ENCODE measurements at places on chromosomes 5 and 9.

DNA sequence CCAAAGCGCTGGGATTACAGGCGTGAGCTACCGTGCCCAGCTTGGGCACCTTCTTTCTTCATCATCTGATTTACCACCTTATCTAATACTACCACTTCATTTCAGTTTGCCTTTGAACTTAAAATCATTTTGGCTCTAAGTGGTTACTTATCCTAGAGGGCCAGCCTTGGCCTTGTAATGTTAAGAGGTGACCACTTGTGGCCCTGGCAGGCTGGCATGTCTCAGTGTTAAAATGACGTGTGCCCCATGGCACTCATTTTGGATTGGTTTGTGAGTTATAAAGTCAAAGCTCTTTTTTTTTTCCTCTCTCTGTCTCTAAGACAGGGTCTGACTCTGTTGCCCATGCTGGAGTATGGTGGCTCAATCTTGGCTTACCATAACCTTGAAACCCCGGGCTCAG lies 17.8 kb downstream of the HABP4 start:
- DNase-seq, result no peak

DNA sequence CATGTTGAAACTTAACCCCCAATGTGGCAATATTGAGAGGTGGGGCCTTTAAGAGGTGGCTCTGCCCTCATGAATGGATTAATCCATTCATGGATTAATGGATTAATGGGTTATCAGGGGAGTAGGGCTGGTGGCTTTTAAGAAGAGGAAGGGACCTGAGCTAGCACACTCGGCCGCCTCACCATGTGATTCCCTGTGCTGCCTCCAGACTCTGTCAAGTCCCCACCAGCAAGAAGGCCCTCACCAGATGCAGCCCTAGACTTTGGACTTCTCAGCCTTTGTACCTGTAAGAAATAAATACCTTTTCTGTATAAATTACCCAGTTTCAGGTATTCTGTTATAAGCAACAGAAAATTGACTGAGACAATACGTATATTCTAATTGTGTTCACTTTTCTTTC lies 272.2 kb upstream of the DMRT1 start:
- no peak for DNase-seq

DNA sequence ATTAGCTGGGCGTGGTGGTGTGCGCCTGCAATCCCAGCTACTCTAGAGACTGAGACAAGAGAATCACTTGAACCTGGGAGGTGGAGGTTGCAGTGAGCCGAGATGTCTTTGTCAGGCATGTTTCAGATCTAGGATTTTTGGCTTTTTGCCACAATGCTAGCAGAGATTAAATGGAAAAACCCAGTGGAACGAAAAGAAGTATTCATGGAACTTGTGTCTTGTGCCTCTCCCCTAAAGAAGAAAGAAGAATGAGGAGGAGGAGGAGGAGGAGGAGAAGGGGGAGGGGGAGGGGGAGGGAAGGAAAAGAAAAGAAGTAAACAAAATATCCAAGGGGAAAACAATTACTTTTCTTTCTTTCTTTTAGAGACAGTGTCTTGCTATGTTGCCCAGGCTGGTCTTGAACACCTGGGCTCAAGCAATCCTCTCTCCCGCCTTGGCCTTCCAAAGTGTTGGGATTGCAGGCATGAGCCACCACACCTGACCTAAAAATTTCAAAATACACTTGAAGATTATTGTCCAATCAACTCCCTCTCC lies 106.0 kb downstream of the ARRDC3 start:
- no peak for DNase-seq

DNA sequence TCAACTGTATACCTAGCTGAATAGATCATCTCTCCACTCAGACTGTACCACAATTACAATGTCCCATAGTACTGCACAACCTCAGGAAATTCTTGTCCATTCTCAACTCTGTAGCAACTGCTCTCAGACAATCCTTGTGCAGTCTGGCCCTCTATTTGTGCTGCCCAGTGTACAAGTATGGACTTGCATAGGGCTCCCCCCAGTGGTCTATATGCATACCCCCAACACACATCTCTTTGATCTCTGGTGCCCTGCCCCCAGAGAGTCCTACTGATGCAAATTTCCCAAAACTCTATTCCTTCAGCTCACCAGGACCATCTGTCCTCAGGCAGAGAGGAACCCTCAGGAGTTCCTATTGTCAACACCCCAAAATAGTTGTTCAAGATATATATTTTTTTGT lies 205.3 kb downstream of the SLCO4C1 start:
- no peak for DNase-seq

- no peak for DNase-seq
These were observed 3.4 kb upstream of the SLC46A2 start for GRCh38 chr9:112894041-112894440.

DNA sequence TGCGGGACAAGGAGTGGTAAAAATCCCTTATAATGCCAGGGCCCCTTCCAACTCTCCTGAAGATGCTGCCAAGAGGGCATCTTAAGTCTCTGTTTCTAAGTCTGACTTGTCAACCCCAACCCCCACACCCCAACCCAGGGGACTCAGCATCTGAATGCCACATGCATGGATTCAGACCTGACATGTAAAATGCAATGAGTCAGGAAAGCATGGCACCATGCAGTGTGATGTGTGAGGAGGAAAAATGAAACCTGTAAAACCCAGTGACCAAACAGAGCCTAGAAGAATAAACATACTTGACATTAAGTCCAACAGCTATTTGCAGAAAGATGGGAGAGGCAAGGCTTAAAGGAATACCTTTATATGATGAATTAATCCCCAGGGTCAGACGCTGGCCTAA lies 112.4 kb downstream of the ASTN2 start:
- no peak for DNase-seq

GRCh38 chr9:70031141-70031545 lies 12.5 kb upstream of the MAMDC2 start:
- no peak for DNase-seq

- no peak for DNase-seq
These were observed 449.0 kb downstream of the CCDC171 start for GRCh38 chr9:16001856-16002255.

GRCh38 chr5:163106098-163106497 lies 331.3 kb upstream of the CCNG1 start:
- no peak for DNase-seq

DNA sequence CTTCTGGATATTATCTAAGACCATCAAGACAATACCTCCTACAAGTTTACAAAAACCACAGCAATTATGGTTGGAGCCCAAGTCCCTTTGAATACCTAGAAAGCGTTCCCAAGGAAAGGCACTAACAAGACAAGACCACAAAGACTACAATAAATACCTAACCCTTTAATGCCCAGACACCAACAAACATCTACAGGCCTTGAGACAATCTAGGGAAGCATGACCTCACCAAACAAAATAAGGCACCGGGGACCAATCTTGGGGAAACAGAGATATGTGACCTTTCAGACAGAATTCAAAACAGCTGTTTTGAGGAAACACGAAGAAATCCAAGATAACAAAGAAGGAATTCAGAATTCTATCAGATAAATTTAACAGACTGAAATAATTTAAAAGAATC lies 37.8 kb downstream of the OXCT1 start:
- no peak for DNase-seq

GRCh38 chr9:112218908-112219307 lies 43.8 kb upstream of the SUSD1 start:
- DNase-seq, result no peak

- peak; percentile 8 for DNase-seq
These were observed 232.6 kb downstream of the EPB41L4A start for GRCh38 chr5:112186401-112186990.

GRCh38 chr9:19442240-19442639 lies 33.4 kb downstream of the ACER2 start:
- DNase-seq, result no peak

DNA sequence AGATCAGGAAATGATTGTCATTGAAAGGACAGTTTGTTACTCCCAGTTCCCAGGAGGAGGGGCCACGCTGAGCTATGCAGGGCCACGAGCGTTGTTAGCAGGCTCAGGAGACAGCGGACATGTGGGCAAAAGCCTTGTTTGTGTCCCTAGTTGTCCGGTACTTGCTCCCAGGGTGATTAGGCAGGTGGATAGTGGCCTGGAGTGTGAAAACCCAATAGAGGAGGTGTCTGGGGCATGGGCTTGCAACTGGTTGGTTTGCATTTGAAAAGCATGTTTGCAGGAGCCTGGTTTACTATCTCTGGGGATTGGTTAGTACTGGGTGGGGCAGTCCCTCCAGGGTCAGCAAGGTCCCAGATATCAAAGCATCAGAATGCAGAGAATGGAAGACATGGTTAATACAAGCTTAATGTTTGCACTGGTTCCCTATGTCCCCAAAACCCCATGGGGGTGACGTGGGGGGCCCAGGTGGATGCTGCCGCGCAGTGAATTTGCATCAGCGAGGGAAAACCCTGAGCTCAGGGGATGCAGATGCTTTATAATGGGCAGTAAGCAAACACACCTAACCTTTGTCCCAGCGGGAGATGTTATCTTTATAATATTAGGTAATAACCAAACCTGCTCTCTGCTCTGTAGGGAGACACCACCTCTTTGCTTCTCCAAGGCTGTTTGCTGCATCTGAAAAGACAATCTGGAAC lies 39.7 kb downstream of the ROPN1L start:
- no peak for DNase-seq

DNA sequence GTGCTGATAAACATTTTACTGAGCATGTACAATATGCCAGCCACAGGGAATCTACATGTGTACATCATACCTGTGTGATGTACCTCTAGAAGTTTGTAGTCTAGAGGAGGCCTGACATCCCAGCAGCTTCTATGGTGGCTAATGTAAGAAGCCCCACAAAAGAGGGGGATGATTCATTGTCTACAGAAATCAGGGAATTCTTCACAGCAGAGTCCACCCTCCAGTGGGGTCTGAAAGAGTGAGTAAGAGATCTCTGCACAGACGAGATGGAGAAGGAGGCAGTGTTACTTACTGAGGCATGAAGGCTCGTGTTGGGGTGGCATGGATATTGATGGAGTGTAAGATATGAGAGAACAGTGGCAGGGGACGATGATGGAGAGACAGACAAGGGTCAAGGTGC lies 103.0 kb downstream of the NTRK2 start:
- DNase-seq, result no peak
